Stimulated activated CD4-positive, alpha-beta T cell treated with anti-CD3 and anti-CD28 coated beads, Interleukin-1b, Interleukin-23, amount 100 ng/mL, for 24 hours (primary cell): ENCODE measurements at places on chromosomes 5 and 9.

GRCh38 chr9:125631391-125632085 lies 75.5 kb downstream of the MAPKAP1 start:
- no peak for DNase-seq

DNA sequence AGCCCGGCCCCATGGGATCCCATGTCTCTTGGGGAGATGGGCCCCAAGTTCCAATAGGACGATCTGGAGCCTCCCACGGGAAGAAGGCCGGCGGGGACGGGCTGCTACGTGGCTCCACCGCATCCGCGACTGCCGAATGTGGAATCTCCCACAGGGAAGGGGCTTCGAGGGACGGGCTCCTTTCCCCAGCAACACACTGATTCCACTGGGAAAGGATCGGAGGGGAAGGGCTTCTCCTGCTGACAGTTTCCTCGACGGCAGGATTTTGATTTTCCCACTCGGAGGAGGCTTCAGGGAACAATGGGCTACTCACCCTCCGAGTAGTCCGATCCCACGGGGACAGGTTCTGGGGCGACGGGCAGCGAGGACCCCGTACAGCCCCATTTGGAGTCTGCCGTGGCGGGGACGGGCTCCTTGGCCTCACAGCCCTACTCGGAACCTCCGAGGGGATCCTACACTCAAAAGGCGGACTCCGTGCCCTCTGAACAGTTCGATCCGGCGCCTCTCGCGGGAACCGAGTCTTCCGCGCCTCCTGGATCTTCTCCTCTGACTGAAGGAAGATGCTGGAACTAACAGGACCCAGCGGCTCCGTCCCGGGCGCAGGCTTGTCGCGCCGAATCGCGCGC lies 1.3 kb downstream of the PROB1 start:
- DNase-seq: no peak

GRCh38 chr9:15218994-15219393 lies 88.0 kb downstream of the TTC39B start:
- no peak for DNase-seq

DNA sequence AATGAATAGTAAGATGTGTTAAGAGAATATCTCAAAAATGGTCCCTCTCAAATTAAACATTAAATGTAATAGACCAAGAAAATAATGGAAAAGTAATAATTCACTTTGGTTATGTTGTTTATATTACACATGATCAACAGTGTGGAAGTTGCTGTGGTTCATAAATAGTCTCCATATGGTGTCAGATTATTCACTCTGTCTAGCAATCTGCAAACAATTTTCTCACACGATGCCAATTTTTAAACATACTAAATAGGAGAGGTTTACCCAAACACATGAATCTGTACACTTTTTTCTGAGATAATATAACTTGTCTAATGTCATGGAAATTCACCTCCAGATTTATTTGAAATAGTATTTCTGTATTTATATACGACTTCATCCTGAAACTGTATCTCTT lies 217.4 kb upstream of the FBXL7 start:
- DNase-seq: no peak

GRCh38 chr9:304519-305185 lies 90.0 kb downstream of the DOCK8 start:
- DNase-seq: no peak

GRCh38 chr9:34179213-34180136 lies 632 bp downstream of the UBAP1 start:
- DNase-seq: no peak

DNA sequence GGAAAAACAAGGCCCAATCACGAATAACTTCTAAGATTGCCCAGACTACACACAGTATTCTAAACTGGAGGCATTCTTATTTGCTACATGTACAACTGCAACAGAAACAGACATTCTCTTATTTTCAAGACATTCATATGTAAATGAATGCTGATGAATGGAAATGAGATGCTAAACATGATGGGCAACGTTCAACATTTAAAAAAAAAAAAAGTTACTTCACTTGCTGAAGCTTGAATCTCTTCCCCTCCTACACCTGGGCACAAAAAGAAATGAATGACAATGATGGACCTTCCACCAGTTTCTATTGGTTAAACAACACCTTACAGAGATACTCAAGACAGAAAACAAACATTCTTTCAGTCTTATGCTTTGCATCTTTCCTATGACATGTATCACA lies 160.5 kb downstream of the BNC2 start:
- DNase-seq: no peak

GRCh38 chr9:130988905-130989304 lies 20.1 kb upstream of the LAMC3 start:
- no peak for DNase-seq

DNA sequence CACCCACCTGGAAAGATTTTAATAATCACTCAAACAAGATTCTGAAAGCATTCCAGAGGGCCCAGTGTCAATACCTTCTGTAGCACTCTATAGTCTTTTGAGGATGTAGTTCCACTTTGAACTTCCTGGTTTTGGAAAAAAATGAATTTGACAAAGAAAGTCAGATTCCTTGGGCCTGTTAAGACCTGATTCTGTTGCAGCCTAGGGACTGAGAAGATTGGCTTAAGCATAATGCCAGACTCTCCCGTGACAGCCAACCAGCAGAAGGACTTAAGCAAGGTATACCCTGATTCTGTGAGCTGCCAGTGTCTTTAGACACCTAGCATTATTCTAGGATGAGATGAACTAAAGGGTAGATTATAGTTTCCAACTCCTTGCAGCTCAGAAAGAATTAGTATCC lies 6.8 kb downstream of the SPINK5 start:
- DNase-seq: no peak

- DNase-seq: no peak
These were observed 378.1 kb downstream of the TMEM38B start for GRCh38 chr9:106072421-106072820.

DNA sequence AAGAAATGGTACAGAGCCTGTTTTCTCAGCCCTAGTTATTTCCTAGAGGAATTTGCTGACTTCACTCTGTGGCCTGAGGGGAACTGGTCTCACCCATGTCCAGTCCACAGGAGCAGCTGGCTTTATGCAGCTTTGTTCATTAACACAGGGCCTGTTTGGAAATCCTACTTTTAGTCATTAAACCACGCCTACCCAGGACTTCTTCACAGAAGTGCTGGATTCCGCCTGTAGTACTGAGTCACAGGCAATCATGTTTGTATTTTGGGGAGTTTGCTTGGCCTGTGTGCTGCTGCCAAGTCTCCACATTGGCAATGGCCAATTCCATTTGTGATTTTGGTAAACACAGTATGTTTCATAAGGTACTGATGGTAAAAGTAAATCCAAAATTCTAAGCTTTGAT lies 52.8 kb downstream of the CTNND2 start:
- no peak for DNase-seq

DNA sequence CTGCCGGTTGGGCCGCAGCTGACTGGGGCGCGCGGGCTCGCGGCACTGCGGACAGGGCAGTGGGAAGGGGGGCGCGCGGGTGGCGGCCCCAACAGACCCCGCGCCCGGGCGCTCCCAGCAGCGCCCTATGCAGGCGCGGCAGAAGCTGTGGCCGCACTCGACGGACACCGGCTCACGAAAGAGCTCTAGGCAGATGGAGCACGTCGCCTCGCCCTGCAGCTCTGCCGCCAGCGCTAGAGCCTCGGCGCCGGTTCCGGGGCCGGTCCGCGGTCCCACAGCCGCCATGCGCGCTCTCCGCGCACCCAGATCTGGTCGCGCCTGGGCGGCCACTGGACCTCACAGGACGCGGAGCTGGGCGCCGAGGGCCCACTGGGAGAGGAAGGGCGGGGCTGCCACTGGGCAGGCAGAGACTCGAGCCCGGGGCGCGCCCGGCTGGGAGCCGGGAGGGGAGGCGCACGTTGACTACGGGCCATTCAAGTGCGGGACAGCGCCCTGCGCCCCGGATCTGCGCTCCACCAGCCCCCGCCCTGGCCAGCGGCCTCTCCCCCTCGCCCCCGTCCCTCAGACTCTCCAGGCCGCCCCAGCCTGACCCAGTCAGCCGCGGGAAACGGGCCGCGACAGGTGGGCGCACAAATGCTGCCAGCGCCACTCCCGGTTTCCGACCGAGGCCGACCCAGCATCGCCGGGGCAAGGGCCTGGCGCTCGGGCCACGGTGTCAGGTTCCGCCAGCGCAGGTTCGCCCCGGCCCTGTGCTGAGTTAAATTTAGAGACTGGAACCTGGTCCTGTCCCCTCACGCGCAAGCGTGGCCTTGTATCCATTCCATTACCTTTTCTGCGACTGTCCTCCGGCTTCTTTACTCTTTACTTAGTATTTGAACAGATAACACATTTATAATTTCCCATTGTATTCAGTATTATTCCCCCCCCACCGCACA lies at the start of gene TRIM7:
TRIM7 (minus strand) TSS at position 371 of the 935 bp plus-strand sequence; CDS start at position 285, 86 bp downstream.
- DNase-seq: no peak

- DNase-seq: no peak
These were observed 165.3 kb upstream of the FBXL7 start for GRCh38 chr5:15334551-15335266.

- DNase-seq: no peak
These were observed 1231.1 kb upstream of the ACO1 start for GRCh38 chr9:31153250-31153840.

DNA sequence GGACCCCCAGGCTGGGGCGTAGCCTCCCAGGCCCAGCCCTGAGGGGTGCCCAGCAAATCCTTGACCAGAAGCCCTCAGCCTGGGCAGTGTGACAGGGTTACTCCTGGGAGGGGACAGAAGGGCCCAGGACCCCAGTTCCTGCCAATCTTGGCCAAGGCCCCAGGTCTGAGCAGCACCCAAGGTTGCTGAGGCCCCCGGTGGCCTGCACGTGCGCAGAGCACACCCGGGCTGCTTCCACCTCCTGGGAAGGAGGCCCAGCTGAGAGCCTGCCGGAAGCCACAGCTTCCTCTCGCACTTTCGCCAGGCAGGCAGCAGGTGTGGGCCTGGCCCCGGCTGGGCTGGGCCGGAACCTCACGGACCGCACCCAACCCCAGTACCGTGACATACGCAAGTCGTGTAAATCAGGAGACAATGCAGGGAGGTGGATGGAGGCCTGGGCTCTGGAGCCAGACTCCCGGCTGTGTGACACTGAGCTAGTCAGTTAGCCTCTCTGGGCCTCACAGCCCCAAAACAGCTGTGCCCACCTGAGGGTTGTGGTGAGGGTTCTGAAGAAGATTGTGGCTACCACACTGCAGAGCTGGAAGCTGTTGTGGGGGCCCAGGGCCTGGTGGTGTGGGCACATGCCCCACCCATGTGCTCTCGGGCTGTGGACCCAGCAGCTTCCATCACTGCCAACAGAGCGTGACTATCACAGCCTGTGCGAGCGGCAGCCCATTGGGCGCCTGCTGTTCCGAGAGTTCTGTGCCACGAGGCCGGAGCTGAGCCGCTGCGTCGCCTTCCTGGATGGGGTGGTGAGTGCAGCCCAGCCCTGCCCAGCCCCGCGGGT lies 5.1 kb downstream of the GRK6 start:
- DNase-seq: no peak

DNA sequence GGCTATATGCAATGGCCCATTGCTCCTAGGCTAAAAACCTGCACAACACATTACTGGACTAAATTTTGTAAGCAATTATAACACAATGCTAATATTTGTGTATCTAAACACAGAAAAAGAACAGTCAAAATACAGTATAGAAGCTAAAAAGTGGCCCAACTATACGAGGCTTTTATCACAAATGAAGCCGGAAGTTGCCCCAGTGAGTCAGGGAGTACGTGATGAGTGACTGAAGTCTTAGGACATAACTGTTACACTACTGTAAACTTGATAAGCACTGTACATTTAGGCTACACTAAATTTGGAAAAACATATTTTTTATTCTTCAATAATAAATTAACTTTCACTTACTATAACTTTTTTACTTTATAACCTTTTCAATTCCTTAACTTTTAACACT lies 105.2 kb upstream of the PRR16 start:
- no peak for DNase-seq

DNA sequence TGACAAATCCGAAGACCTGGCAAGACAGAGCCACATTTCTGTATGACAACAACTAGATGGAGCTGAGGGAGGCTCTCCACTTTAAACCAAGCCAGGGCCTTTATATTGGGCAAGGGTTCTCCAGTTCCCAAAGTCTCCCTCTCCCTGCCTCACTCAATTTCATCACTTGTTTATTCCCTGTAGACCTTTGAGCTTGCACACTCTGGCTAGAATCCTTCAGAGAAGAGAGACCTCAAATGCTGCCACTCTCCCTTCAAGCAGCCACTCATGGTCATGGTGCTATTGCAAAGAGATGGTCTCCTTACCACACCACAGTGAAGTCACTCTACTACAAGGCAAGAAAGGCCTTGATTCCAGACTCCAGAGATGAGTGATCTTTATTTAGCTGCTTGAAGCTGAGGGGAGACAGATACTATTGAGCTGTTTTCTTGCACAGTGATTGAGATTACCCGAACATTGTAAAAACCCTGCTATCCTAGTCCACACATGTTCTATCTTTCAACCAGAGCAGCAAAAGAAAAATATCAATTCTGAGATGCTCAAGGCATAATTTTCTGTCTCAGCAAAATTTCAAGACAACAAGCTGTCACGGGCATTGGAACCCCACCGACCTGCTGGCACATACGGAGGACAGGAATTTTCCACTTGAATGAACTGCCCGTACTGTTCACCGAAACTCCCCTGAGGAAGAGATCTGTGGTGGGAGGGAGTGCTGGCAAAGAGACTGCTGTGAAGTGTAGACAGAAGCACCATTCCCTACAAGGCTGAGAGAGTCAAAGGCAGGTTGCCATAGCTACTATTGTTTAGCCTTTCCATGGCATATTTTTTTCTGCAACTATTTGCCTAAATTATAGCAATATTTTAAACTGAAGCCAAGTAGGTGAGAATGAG lies 81.1 kb downstream of the CDO1 start:
- no peak for DNase-seq

DNA sequence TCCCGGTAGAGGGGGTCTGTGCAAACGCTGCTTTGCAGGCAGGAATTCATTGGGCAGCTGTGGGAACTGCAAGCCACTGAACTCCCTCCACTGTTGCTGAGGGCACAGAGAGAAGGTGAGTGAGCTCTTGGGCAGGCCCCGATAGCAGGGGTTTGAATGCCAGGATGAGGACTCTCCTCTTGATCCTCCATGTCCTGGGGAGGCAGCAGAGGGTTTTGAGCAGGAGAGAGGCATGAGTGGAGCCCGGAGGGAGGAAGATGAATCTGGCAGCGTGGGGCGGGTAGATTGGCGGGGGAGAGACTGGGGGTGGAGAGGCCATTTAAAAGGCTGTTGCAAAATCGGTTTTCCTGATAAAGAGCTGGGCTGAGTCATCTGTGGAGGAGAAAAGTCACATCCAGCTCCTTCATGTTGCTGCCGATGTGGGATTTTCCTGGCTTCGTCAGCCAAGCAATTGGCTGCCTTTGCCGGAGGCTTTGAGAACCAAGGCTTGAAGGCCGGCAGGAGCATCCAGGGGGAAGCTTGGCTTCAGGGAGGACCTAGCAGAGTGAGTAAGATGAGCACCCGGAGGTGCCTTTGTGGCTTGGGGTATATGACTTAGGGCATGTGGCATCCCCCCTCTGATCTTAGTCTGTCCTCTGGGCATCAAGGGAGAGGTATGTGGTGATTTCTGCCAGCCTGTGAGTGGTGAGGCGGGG lies at the start of gene SYNPO:
SYNPO (plus strand) TSS at position 350 of the 695 bp plus-strand sequence. CDS start 7,616 bp downstream, outside the sequence.
- DNase-seq: no peak

GRCh38 chr5:151234476-151235238 lies 10.8 kb upstream of the CCDC69 start:
- DNase-seq: no peak

DNA sequence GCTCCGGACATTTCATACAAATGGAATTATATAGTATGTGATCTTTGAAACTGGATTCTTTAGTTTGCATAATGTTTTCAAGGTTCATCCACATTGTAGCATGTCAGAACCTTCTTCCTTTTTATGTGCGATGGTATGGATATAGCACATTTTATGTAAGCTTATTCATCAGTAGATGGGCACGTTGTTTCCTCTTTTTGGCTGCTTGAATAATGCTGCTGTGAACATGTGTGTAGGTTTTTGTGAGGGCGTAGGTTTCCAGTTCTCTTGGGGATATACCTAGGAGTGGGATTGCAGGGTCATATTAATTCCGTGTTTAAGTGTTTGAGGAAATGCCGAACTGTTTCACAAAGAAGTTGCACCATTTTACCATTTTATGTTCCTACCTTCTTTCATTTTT lies 187.8 kb downstream of the NR3C1 start:
- DNase-seq: no peak
